ENCODE measurements at places on chromosomes 2 and 18. TPM values are rescaled to one million over a fixed set of nuclear protein-coding genes. Genes with fewer than 3 reads are reported as not detected.
A peak's percentile ranks its signal among the peaks of the same experiment; 100 is the strongest.

The LIPG gene
- polyA plus RNA-seq, result 0.25 TPM

The TNFRSF11A gene
- not detected for polyA plus RNA-seq

GRCh38 chr2:39996653-39997080, 217.6 kb upstream of the THUMPD2 start:
- DNase-seq, result peak; percentile 49

GRCh38 chr18:22690556-22690955, 242.6 kb upstream of the RBBP8 start:
- no peak for DNase-seq

DNA sequence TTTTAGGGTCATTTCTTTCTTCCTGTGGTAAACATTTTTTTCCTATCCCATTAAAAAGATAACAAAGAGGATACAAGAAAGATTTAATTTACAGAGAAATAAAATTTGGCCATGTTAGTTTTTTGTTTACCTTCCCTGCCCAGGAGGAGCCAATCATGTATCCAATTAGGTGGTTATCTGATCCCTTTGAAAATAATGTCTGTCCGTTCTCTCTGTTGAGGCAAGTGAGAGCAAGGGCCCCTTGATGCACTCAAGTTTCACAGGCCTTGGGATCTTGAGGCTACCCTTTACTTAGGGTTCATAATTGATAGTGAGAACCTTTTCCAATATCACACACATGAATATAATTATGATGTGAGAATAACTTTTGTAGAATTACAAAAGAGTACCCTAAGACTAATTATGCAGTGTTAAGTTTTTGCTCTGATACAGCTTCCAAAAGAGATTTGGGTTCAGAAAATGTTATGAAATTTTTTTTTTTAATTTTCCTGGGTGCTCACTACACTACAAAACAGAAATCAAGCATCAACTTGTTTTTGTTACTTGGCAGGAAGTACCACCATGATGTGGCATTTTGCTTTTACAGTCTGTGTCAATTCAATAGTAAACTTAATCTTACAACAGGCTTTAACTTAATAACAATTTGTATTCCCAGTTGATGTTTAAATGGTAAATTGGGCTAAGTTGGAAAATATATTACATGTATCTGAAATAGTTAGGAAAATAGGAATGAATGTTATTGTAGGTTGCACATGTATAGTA, 42.0 kb downstream of the AFTPH start:
- DNase-seq, result no peak

- DNase-seq, result peak; percentile 100
Measured at GRCh38 chr2:238728330-238729260, 119.3 kb upstream of the TWIST2 start.

GRCh38 chr2:101752716-101753616, 55.5 kb downstream of the MAP4K4 start:
- DNase-seq, result no peak

DNA sequence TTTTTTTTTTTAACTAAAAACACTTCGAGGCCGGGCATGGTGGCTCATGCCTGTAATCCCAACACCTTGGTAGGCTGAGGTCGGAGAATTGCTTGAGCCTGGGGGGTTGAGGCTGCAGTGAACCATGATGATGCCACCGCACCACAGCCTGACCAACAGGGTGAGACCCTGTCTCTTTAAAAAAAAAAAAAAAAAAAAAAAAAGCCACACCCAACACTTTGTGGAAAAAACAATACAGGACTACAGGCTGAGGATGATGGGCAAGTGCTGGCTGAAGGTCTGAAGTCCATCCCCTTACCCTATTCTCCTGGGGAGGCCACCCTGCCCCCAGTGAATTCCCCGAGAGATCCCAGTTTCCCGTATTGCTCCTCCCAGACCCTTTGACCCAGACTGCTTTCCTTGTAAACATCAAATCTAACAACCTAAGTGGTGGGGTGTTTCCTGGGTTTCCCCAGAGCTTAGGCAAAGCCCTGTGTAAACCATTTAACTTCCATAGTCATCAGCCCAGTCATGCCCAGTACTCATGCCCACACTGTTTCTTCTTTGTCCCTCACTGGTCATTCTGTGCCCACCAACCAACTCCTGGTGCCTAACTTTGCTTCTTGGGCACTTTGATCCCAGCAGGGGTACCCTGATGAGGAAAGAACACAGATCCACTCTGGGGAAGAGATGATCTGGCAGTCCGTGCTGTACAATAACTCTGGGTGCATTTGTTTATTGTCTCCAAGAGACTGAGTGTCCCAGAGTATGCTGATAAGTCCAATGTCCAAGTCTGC, 5.8 kb upstream of the TMEM37 start:
- DNase-seq, result no peak

DNA sequence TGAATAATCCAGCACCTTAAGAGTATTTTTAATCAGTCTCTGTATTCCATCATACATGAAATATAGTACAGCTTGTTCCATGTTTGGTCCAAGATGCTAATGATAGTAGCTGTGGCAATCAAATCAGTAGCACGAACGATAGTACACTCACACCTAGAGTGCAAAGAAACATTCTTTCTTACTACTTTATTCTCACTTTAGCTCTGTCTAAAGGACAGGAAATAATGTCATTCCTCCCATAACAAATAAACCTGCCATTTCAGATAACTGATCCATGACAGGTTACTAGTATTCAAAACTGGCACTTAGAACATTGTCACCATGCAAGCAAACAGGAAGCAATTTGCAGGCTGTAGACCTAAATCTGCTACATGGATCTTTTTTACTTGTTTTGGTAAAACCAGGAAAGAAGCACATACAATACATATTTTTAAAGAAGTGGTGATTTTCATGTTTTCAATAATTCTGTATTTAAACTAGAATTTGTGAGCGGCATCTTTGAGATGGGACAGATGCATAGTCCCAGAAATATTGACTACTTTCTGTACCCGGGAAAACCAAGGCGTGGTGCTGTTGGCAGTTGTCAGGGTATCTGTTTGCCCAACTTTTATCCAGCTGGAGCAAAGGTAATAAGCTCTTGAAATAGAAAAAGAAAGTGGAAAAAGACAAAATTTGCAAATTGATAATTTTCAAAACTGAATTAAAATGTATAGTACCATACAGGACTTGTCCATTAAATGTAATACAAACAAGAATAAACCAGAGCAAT, 49.5 kb downstream of the IKZF2 start:
- no peak for DNase-seq
